ENCODE measurements at places on chromosomes 1 and 21. TPM values are rescaled to one million over a fixed set of nuclear protein-coding genes. Genes with fewer than 3 reads are reported as not detected.

PLA2G2C gene
- not detected for total RNA-seq

RNU1-4 gene
- total RNA-seq: under 0.01 TPM

DNA sequence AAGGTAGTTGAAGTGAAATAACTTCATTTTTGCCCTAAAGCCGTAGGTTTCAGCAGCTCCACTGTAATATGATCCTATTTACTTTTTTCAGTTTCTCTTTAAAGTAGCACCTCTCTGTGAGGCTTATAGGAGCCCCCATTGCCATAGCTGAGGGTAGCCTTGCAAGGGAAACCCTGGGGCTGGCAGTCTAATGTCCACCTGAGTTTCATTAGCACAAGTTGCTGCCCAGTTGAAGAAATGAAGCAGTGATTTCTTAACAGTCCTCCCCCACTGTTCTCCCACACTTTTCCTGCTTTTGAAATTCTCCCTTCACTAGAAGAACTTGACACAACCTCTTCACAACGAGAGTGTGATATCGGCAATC is 1.5 kb downstream of the HMCN1 start:
- no peak for DNase-seq

DNA sequence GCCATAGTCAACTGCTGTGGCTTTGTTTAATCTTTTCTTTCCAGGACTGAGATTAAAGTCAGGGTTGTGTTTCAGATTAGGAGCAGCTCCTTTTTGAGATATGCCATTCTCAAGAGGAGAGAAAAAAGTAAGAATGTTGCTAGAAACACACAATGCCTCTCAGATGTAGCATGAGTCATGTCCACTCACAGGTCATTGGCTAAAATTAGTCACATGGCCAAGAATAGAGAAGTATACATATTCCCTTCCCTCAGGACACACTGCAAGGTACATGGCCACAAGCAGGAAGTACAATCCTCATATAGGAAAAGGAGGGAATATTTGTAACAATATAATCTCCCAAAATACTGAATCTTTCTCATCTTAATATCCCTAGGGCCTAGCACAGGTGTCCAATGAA is 141.9 kb upstream of the PTBP2 start:
- DNase-seq: no peak

NR1I3 gene
- not detected for total RNA-seq

Data from neural progenitor cell (in vitro differentiated cells).